ENCODE measurements at places on chromosomes 11 and 22.

- DNase-seq = no peak
Measured at GRCh38 chr11:19316434-19316833, 75.7 kb upstream of the E2F8 start.

- DNase-seq = no peak
Measured at GRCh38 chr11:63920939-63921417, 4.0 kb upstream of the RCOR2 start.

GRCh38 chr22:34783436-34783835 is 282.5 kb upstream of the ISX start:
- DNase-seq = no peak

DNA sequence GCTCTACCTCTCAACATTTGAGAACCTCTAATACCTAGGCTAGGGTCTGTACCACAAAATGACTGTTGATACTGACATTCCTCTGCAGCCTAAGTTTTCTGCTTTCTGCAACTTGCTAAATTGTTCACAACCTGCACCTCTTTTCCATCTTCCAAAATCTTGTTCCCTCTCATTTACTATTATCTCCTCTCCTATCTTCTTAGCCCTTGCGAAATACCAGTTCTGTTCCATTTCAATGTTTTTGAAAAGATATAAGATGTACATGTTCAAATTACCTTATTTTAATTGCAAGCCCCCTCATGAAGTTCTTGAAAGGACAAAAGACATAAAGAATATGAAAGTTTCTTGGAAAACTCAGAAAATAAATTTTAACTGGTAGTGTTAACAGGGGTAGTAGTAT is 72.3 kb downstream of the FAM168A start:
- DNase-seq = no peak

DNA sequence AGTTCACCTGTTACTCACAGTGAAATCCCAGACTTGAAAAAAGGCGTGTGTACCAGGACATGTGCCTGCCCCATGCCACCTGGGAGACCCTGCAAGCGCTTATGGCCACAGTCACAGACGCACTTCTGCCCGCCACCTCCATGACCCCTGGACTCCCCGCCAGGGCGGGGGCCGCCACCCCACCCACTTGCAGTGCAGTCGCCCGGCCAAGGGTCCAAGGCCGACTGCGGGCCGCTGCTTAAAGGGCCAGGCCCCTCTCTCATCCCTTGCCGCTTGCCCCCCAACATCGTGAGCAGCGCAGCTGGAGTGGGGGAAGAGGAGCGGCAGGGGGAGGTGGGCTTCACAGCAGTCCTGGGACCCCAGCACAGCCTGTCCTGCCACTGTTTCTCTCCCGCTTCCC is 10.8 kb downstream of the DUSP8 start:
- DNase-seq = no peak

GRCh38 chr11:86459682-86460460 is 85.2 kb downstream of the CCDC81 start:
- DNase-seq = no peak

DNA sequence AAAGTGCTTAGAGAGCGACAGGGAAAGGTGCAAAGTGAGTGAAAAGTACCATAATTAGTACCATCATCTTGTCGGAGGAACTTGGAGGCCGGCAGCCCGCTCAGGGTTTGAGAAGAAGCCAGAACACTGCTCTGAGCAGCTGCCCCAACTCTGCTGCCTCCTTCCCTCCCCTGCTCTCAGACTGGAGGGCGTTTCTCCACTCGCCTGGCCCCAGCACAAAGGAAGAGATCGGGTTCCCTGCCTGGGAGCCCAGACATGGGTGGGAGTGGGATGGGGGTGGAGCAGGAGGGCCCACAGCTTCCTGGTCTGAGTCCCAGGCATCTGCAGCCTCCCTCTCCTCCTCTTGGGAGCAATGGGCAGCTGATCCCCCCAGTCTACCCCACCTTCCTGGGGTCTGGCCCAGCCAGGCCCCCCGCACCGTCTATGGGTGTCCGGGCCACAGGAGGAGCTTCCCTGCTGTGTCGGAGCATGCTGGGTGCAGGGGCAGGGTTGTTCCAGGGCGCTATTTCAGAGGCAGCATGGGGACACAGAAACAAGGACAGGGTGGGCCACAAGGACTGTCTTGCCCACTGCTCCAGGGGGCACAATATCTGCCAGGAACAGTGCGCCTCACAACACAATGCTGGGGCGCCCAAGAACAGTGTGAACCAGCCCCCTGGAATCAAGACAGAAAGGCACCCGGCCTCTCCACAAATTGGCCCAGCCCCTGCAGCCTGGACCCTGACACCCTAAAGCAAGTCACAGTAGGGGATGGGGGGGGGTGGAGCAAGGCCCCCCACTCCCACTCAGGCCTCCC is 4.8 kb downstream of the LIF start:
- DNase-seq = no peak

GRCh38 chr11:46520971-46521745 is 72.7 kb downstream of the AMBRA1 start:
- DNase-seq = no peak

GRCh38 chr22:27799015-27799826 is 2.3 kb downstream of the MN1 start:
- DNase-seq = no peak

GRCh38 chr22:41847300-41847699 is 14.4 kb downstream of the SREBF2 start:
- no peak for DNase-seq

- no peak for DNase-seq
Measured at GRCh38 chr11:9143721-9144120, 52.3 kb upstream of the SCUBE2 start.

DNA sequence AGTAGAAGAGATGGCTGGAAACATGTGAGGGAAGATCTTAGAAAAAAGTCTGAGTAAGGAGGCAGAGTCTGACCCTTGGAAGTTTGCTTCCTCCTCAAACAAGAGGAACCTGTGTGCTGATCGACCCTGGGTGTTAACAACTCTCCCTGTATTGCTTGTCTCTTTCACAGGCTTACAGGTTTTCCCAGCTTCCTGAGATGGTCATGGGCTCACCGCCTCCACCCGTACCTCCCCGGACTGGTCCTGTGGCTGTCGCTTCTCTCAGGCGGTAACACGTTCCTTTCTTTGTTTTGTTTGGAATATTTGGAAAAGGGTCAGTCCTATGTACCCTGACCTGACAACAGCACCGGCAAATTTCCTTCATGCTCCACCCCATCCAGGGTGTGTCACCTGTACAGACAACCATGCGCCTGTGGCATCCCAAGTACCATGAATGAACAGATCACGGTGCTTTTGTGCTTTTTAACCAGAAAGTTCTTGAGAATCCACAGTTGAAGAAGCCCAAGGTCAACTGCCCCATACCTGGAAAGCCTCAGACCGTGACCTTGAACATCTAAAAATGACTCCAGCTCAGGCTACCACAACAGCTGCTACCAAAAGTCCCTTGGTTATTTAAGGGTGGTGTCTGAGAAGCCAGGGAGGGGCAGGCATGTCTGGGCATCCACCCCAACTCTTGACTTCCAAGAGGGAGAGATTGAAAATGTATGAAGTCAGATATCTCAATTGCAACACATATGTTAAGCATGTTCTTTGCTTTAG is 44.6 kb downstream of the C11orf91 start:
- DNase-seq = no peak

GRCh38 chr11:60971520-60971919 is at the start of gene CD6:
Gene CD6, plus strand, starts transcription at chr11:60971680. Its CDS starts 186 bp downstream, at chr11:60971866.
- DNase-seq = no peak

- no peak for DNase-seq
Measured at GRCh38 chr11:119847853-119848252, 118.9 kb upstream of the NECTIN1 start.

- DNase-seq = no peak
Measured at GRCh38 chr11:34308913-34309585, 48.8 kb downstream of the ABTB2 start.

DNA sequence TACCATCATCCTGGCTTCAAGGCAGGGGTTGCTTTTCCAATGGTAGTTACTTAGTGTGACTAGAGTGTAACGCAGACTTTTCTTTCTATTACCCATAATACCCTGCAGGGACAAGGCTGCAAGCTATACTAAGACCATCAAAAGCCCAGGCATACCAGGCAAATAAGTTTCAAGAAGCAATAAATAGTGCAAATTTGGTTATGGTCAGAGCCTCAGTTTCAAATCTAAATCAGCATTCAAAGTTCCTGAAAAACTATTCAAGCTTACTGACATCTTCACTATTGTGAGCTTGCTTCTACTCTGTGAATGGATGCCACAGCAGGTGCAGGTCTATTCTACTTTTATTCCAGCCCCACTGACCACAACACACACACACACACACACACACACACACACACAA is 2.5 kb upstream of the HBB start:
- DNase-seq = no peak

DNA sequence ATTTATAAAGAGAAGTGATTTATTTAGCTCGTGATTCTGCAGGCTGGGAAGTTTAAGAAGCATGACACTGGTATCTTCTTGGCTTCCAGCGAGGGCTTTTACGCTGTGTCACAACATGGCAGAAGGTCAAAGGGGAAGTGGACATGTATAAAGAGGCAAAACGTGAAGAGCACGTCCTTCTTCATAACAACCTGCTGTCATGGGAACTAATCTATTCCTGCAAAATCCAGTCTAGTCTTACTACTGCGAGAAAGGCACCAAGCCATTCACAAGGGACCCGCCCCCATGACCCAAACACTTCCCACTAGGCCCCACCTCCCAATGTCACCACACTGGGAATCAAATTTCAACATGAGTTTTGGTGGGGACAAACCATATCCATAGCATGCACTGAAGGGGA is 58.3 kb downstream of the AMOTL1 start:
- no peak for DNase-seq

GRCh38 chr11:86117712-86118063 is 48.8 kb upstream of the PICALM start:
- DNase-seq = no peak

DNA sequence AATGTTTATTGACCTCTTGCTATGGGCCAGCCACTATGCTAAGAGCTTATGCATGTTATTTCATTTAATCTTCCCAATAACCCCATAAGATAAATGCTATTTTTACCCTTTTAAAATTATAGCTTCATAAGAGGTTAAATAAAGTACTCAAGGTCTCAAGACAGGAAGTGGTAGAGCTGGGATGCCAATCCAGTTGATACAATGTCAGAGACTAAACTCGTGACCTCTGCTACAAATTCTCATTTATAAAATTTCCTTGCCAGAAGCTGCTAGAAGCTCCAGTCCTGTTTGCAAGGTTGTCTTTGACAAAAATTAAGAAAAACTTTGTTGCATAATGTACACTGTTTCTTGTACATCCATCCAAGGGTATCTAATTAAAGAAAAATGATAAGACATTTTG is 265.9 kb upstream of the MPPED2 start:
- no peak for DNase-seq

DNA sequence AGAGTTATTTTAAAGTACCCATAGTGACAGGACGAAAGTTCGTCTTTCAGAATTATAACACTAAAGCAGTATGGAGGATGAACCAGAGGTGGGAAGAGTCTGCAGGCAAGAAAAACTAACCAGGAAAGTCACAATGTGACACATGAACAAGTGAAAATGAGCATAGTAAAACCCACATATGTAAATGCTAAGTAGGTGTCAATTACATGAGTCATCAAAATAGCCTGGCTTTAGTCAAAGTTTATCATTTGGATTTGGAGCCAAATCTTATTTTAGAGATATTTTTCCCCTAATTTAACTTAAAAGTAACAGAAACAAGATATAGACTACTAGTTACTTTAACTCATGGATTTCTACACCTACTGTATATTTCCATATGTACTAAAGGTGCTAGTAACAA is 159.8 kb downstream of the GRIA4 start:
- no peak for DNase-seq

DNA sequence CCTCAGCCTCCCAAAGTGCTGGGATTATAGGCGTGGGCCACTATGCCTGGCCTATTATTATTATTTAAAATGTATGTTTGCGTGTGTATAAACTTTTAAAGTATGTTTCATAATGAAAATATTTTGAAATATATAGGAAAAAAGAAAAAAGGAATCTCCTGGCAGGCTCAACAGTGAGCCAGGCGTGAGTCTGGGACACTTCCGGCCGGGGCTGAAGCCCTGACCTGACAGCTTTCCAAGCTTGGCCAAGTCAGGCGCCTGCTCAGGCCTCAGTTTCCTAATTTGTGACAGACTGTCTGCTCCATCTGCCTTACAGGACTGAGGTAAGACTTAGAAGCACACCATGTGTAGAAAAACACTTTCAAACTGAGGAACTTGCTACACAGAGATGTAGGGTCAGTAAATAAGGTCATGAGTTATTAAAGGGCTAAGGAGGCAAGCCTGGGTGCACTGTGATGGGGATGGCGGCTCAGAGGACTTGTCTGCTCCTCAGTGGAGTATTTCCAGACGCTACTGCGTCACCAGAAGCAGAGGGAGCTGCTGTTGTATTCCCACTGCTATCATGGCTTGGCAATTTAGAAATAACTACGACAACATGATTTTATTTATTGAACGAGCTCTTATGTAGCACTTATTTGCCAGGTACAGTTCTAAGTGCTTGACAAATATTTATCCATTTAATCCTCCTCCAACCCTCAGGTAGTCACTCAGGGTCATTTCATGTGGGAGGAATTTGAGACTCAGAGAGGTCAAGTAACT is 100.1 kb downstream of the PRR5L start:
- no peak for DNase-seq

DNA sequence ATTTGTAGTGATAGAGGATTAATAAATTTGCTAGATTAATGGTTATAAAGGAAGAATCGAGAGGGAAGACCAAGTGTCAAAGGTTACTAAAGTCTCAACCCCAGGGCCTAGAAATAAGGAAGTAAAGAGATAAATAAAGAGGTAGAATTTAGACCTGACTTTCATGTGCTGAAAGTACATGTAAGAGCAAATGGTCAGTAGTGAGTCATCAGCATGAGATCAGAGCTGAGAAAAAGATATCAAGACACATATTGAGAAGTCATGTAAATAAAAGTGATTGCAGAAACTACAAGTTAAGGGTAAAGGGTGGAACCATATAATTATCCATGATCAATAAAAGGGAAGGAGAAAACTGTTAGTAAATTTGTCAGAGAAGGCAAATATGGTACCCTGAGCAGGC is 1.4 kb upstream of the OR8B8 start:
- no peak for DNase-seq

GRCh38 chr22:49997932-49998717 is 14.4 kb downstream of the IL17REL start:
- DNase-seq = no peak

GRCh38 chr22:26889802-26890201 is 232.4 kb downstream of the MIAT start:
- DNase-seq = no peak

DNA sequence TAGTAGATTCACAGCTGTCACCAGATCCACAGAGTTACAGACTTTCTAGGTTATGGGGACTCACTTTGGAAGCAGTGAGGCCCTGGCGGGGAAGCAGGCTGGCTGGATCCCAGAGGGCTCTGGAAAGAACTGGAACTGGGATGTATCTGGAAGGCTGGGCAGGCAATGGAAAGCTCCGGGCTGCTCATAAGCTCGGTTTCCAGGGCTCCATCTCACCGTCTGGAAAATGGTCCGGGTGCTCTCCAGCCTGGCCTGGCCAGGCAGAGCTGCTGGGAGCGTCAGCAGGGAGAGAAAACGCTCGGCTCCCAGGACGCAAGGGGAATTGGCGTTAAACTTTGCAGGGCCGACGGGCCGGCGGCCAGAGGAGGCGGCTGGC is 335 bp upstream of the SEZ6L start:
- DNase-seq = no peak
